ENCODE measurements at places on chromosomes 2 and 18. TPM values are rescaled to one million over a fixed set of nuclear protein-coding genes. Genes with fewer than 3 reads are reported as not detected.

GRCh38 chr18:6310714-6311113, 104.0 kb downstream of the L3MBTL4 start:
- no peak for DNase-seq

DNA sequence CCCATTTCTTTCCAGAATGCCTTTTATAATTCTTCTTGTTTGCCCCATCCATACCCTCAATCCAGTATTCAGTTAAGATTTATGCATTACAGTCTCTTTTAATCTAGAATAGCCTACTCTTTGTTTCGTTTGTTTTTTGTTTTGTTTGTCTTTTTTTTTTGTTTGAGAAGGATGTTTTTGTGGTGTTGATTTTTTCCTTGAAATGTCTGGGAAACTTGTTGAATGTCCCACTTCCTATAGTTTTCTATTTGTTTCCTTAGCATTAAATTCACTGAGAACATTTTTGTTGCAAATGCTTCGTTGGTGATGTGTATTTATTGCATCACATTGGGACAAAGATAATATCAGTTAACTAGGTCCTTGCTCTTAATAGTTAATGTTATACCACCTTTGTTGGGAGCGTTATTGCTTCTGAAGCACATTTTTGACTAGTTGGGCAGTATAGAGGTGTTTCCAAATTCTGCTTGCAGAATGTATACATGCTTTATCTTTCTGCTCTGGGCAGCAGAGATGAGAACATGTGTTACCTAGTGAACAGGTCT, 28.9 kb downstream of the ZNF638 start:
- no peak for DNase-seq

DNA sequence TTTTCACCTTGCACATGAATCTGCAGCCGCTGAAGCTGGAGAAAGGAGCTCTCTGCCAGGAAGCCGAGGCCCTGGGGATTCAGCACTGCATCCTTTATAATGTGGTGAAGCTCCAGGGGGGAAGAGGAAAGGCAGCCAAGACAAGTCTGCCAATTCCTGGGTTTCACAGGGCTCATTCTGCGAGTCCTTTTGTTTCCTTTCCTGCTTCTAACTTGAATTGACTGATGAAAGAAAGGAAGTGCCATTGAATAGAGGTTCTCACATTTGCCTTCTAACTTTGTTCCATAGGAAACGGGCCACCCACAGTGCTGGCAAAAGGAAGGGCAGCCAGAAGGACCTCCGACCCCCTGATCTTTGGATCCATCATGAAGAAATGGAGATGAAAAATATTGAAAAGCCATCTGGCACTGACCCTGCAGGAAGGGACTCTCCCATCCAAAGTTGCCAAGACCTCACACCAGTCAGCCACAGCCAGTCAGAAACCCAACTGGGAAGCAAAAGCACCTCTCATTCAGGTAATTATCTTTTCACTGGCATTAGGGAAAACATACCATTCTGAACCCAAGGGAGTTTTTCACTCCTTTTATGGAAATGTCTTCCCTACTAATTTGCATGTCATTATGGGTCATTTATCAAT, 765.4 kb downstream of the MBD2 start:
- DNase-seq = no peak

GRCh38 chr2:207750345-207750744, 19.4 kb downstream of the FZD5 start:
- DNase-seq = no peak

DNA sequence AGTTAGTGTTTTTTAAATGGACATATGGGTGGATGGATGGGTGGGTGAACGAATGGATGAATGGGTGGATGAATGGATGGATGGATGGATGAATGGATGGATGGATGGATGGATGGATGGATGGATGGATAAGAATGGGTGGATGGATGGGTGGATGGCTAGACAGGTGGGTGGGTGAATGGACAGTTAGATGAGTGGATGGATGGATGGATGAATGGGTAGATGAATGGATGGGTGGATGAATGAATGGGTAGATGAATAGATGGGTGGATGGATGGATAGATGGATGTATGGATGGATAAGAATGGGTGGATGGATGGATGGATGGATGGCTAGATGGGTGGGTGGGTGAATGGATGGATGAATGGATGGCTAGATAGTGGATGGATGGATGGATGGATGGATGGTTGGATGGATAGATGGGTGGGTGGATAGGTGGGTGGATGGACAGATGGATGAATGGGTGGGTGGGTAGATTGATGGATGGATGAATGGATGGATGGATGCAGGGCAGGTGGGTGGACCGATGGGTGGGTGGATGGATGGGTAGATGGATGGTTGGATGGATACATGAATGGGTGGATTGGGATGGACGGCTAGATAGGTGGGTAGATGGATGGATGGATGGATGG, 64.0 kb downstream of the CTIF start:
- DNase-seq = no peak

CERKL gene
- polyA plus RNA-seq = 0.01 TPM

RAB6C gene
- not detected for polyA plus RNA-seq

SLC8A1 gene
- 0.64 TPM for polyA plus RNA-seq

IL18RAP gene
- not detected for polyA plus RNA-seq

All from foreskin keratinocyte (primary cell).